ENCODE measurements at places on chromosomes 7 and 10. TPM values are rescaled to one million over a fixed set of nuclear protein-coding genes. Genes with fewer than 3 reads are reported as not detected.

DNA sequence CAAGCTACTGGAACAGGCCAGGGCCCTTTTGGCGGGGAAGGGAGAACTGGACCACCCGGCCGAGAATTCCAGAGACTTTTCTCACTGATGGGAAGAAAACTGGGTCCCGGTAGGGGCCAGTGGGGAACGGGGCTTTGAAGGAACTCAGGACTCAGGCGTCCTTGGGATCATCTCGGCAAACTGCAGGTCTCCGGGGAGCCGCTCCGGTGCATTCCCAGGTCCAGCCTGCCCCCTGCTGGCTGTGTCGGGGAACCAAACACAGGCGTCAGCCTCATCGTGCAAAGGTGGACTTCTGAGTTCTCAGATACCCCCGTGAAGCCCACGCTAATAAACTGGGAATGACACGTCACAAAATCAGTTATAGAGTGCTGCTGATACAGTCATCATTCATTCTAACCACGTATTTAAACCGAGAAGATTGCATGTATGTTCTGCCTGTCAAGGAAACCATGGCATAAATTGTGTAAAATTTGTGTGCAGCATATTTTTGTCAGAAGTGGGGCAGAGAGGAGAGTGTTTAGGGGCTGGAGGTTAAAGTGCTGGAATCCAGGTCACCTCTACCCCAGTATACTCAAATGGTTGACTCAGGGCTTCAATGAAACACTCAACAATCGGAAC lies 76.1 kb upstream of the CPXM2 start:
- no peak overlapping the region for H3K4me3 ChIP-seq
- no peaks in the 10 kb centered on the region for H3K4me1 ChIP-seq
- no peaks in the 10 kb centered on the region for H3K27me3 ChIP-seq
- no peak overlapping the region for H3K27ac ChIP-seq
- H3K36me3 ChIP-seq: no peaks in the 10 kb centered on the region

GRCh38 chr10:132103116-132103910 lies 37.6 kb downstream of the JAKMIP3 start:
- DNase-seq: peak; percentile 21
- H3K27me3 ChIP-seq: no peaks in the 10 kb centered on the region
- H3K27ac ChIP-seq: no peak overlapping the region
- H3K4me3 ChIP-seq: no peak overlapping the region
- H3K36me3 ChIP-seq: no peaks in the 10 kb centered on the region

The DNAH11 gene
- 0.50 TPM for total RNA-seq

- no peaks in the 10 kb centered on the region for H3K4me1 ChIP-seq
- no peaks in the 10 kb centered on the region for H3K36me3 ChIP-seq
- no peak overlapping the region for H3K27ac ChIP-seq
- no peak for DNase-seq
Measured at GRCh38 chr10:19895500-19895899, 79.3 kb downstream of the PLXDC2 start.

DNA sequence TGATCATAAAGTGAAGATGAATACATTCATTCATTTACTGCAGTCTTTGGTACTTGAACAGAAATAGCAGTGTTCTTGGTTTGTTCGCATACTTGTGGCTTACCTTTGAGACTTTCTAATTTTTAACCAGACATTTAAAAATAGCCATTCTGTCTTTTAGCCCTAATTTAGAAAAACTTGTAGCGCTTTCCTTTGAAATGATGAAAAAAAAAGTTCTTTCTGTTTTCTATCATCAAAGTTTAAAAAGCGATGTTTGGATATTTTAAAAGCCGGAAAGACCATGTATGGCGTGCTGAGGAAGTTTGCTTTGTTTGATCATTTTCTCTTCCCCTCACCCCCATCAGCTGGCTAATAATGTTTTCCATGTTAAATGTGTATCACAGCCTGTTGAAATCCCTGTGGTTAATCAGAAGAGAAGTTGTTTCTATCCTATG lies 116.3 kb downstream of the CUX1 start:
- no peak overlapping the region for H3K4me3 ChIP-seq
- H3K27ac ChIP-seq: no peak overlapping the region
- H3K27me3 ChIP-seq: no peaks in the 10 kb centered on the region
- no peaks in the 10 kb centered on the region for H3K36me3 ChIP-seq
- DNase-seq: no peak

GRCh38 chr7:41702635-41703371 lies at the start of gene INHBA:
INHBA (minus strand) TSS chr7:41703090; CDS start chr7:41700374, 2,716 bp downstream.
- H3K4me1 ChIP-seq: peaks cover 25% of the 10 kb centered on the region
- no peaks in the 10 kb centered on the region for H3K27me3 ChIP-seq
- no peak within 1 kb of the TSS for H3K4me3 ChIP-seq
- no peaks in the 10 kb centered on the region for H3K36me3 ChIP-seq

GRCh38 chr7:87498893-87499292 lies 23.4 kb upstream of the ABCB4 start:
- H3K36me3 ChIP-seq: no peaks in the 10 kb centered on the region
- H3K4me1 ChIP-seq: peaks cover 15% of the 10 kb centered on the region
- H3K27ac ChIP-seq: peak overlapping the region; percentile 57

DNA sequence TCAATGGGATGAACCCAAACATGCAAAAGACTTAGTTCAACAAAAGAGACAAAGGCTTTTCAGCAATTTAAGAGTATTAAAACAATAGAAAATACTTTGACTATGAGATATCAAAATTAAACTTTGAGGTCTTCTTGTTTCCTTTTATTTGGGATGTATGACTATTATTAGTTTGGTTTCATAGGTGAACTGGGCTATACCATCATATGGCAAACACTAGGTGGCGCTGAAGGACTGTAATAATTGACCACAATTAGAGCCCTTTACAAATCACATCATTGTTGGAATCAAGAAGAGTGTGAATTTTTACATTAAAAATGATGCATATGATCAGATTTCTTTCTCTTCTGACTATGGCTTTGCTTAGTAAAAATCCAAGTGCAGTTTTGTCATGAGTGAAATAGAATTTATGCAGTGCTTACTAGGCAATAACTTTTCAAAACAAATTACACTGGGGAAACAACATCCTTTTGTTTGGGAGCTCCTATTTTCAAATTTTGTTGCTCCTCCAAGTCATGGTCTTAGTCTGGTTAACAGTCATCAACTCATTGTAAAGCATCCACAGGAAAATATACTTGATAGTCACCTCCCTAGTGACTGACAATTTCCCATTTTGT lies 14.7 kb upstream of the NXPH1 start:
- no peak overlapping the region for H3K27ac ChIP-seq
- H3K27me3 ChIP-seq: no peaks in the 10 kb centered on the region
- H3K4me1 ChIP-seq: no peaks in the 10 kb centered on the region
- peak; percentile 54 for DNase-seq
- H3K36me3 ChIP-seq: no peaks in the 10 kb centered on the region

The CALHM3 gene
- not detected for total RNA-seq

DNA sequence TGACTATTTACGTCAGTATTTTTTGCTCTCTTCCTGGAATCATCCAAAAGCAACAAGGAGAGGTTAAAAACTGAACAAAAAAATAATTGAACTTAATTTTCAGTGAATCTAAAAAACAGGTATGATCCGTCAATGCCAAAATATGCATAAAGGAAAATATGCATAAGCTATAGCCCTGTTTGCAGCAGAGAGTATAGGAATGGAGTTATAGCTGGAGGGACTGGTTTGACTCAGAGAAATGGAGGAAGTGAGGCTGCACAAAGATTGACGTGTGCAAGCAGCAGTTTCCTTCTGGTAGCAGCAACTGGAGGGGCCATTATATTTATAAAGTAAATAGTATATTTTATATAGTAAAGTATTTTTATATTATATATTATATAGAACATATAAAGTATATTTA lies 37.1 kb downstream of the GNG11 start:
- no peaks in the 10 kb centered on the region for H3K36me3 ChIP-seq
- H3K27me3 ChIP-seq: no peaks in the 10 kb centered on the region
- no peak overlapping the region for H3K27ac ChIP-seq
- DNase-seq: no peak
- H3K4me1 ChIP-seq: no peaks in the 10 kb centered on the region

GRCh38 chr7:130887182-130887956 lies 153.4 kb upstream of the KLF14 start:
- peaks cover 14% of the 10 kb centered on the region for H3K4me1 ChIP-seq
- no peak overlapping the region for H3K4me3 ChIP-seq

GRCh38 chr7:3942816-3943745 lies 642.0 kb downstream of the SDK1 start:
- H3K27ac ChIP-seq: no peak overlapping the region
- no peaks in the 10 kb centered on the region for H3K36me3 ChIP-seq
- no peak overlapping the region for H3K4me3 ChIP-seq
- no peaks in the 10 kb centered on the region for H3K4me1 ChIP-seq

- no peaks in the 10 kb centered on the region for H3K27me3 ChIP-seq
- no peak overlapping the region for H3K27ac ChIP-seq
- DNase-seq: no peak
- H3K4me1 ChIP-seq: peaks cover 5% of the 10 kb centered on the region
Measured at GRCh38 chr7:106050002-106050745, 61.9 kb downstream of the SYPL1 start.

The PNLIPRP3 gene
- total RNA-seq: not detected

- no peak overlapping the region for H3K4me3 ChIP-seq
- H3K4me1 ChIP-seq: no peaks in the 10 kb centered on the region
- H3K36me3 ChIP-seq: no peaks in the 10 kb centered on the region
- H3K27me3 ChIP-seq: no peaks in the 10 kb centered on the region
- DNase-seq: no peak
- no peak overlapping the region for H3K27ac ChIP-seq
Measured at GRCh38 chr7:83476511-83477050, 172.4 kb downstream of the SEMA3E start.

DNA sequence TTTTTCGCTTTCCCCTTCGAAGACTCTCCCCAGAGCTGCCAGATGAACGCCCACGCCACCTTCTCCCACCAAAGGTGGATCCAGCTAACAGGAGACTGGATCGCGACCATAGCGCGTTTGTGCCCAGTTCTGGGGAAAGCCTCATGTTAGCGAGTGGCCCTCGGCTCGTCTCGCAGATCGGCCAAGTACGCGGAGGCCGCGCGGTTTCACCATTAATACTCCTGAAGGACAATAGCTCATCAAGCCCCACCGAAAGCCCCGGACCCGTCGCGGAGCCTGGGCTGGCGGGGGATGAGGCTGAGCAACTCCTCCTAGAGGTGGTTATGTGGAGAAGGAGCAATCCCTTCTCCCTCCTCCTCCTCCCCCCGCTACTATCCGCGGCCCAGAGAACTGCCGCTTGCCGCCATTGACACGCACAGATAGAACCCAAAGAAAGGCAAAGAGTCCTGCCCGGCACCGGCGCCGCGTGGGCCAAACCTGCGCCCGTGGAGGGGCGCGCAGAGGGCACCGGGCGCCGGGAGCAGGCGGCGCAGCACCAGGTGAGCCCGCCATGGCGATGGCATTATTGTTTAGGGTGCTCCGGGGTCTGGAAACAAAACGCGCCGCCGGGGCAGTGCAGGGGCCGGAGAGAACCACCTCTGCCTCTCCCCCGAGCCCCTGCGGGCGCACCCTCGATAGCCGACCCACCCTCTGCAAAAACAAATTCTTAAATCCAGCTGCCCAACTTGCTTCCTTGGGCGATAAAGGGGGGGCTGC lies at the start of gene MACROH2A2:
TSS of gene MACROH2A2 (plus strand) at position 385 of the 756 bp plus-strand sequence. CDS start 22,813 bp downstream, outside the sequence.
- peak within 1 kb of the TSS; percentile 35 for H3K4me3 ChIP-seq
- no peaks in the 10 kb centered on the region for H3K36me3 ChIP-seq
- H3K4me1 ChIP-seq: peaks cover 16% of the 10 kb centered on the region
- H3K27me3 ChIP-seq: no peaks in the 10 kb centered on the region
- peak; percentile 46 for DNase-seq

- peak; percentile 73 for DNase-seq
- H3K27me3 ChIP-seq: no peaks in the 10 kb centered on the region
- H3K4me3 ChIP-seq: no peak overlapping the region
- H3K36me3 ChIP-seq: no peaks in the 10 kb centered on the region
- H3K27ac ChIP-seq: no peak overlapping the region
Measured at GRCh38 chr7:151448261-151449252, 8.6 kb upstream of the CRYGN start.

DNA sequence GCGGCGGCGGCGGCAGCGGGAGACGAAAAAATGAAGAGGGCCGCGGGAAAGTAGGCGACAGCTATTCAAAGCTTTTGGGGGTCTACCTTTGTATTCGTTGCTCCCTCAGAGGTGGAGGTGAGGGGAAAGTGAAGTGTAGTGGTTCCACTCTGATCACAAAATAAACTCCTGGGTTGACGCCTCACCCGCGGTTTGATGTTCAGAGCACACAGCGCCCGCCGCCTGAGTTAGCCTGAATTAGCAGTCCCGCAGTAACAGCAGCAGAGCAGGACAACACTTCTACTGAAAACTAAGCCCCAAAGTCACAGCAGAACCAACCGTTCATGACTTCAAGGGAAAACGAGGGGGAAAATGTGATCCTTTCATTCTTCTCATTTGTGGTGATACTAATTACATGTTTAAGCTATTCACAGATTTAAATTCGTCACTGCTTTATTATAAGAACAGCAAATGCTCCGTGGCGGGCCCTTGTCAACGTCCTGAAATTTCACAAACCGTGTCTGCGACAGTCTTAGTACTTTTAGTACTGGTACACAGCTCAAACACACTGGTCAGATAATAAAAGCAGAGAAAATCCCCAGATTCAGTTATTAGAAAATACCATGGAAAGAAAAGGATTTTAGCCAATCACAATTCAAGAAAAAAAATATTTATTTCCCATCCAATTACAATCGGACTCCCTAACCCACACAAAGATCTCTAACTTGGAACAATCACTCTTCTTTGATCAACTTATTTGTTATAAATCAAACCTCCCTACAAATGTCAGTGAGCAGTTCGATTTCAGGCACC lies 563 bp upstream of the JMJD1C start:
- peak overlapping the region; percentile 92 for H3K27ac ChIP-seq
- H3K4me3 ChIP-seq: peak overlapping the region; percentile 93
- H3K27me3 ChIP-seq: no peaks in the 10 kb centered on the region

DNA sequence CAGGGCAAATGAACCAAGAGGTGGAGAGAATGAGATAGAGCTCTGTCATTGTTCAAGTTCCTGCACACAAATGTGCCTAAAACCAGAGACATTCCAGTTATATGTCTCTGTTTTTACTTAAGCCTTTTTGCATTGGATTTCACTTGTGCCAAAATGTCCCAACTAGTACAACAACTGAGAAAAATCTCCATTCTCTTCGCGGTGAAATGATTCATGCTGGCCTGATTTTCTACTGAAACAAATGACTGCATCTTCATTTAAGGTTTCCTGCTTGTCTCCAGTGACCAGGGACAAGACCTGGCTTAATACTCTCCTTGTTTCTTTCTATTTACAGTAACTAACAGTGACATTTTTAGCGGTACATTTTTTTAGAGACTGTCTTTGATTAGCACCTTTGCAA lies 714.9 kb downstream of the KCNMA1 start:
- H3K36me3 ChIP-seq: no peaks in the 10 kb centered on the region
- H3K27ac ChIP-seq: no peak overlapping the region
- no peaks in the 10 kb centered on the region for H3K27me3 ChIP-seq

The NUTM2B gene
- total RNA-seq: 0.25 TPM
